C1 segment of cervical spinal cord (tissue), 14 donors: ENCODE measurements at places on chromosomes 3 and 15.

DNA sequence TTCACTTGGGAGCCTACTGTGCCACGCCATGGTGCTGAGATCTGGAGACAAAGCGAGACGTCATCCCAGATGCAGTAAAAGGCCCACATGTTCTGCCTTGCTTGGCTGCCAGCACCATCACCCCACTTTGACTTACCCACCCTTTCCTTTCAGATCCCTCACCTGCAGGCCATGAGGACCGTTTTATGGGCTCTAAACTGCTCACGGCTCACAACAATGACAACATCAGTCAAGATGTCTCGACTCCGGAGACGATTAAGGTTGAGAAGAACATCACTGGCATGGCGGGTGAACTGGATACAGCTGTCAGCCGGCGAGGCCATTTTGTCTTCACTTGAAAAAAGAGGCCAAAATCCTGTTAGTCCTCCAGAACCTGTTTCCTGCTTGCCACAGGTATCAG, 11.9 kb downstream of the BCL6 start:
- no peak for DNase-seq

DNA sequence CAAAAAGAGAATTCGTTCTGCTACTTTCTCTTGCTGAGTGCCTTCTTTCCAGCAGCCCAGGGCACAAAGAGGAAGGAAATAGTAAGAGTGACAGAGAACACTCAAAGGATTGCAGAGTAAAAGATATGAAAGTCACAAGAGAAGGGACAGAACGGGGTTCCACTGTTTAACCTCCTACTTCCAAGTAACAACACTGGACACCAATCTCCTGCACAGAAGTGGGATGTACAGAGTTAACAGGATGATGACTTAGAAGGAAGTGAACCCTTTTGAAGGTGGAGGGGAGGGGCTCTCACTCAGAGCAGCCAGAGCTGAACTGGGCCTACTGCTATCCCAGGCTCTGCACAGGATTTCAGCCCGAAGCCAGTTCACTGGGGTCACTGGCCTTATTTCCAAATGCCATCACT, 130.1 kb upstream of the PRICKLE2 start:
- DNase-seq = no peak

DNA sequence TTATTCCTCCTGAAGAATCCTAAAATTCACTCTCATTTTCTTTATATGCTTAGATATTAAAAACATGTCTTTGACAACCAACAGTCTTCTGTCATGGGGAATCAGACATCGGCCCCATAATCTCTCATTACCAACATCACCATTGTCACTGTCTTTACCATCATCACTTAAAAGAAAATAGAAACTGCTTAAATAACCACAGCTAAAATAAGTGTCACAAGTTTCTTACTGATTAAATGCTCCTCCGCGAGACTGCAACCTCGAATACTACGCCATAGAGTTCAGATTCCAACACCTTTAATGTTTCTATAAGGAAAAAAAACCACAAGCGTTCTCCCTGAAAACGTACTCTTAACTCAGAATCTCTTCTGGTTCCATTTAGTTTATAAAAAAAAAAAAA, 977.5 kb upstream of the CFAP20DC start:
- DNase-seq = no peak

GRCh38 chr15:63135804-63136203, 14.1 kb downstream of the LACTB start:
- no peak for DNase-seq

- DNase-seq = no peak
Measured at GRCh38 chr3:39705351-39705900, 104.0 kb upstream of the MYRIP start.
